Caco-2 (cell line): ENCODE measurements at places on chromosomes 2 and 18. TPM values are rescaled to one million over a fixed set of nuclear protein-coding genes. Genes with fewer than 3 reads are reported as not detected.

GRCh38 chr2:168528016-168528415 lies 71.9 kb downstream of the CERS6 start:
- H3K27me3 ChIP-seq = no peaks in the 10 kb centered on the region
- no peak overlapping the region for H3K4me3 ChIP-seq
- no peaks in the 10 kb centered on the region; the same call in 1 of the 2 replicates for H3K36me3 ChIP-seq
- H3K27ac ChIP-seq = no peak overlapping the region
- peaks cover 16% of the 10 kb centered on the region; the same call in 1 of the 2 replicates for H3K4me1 ChIP-seq

DNA sequence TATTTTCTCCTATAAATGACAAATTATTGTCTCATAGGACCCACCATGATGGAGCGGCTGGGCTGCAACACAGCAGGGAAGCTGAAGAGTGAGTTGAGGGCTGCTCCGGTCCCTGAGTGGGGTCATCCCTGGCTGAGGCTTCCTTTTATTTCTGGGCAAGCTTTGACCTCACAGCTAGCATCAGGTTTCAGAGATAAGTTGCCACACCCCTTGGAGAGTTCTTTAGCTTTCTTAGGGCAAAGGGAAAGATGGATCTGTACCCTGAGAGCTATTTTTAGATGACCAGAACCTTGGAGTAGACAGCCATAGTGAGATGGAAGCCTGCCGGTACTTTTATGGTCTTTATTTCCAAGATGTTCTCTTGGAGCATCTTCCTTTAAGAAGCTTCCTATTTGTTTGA lies 11.5 kb downstream of the MYL1 start:
- no peaks in the 10 kb centered on the region for H3K27me3 ChIP-seq
- no peaks in the 10 kb centered on the region for H3K4me1 ChIP-seq
- H3K36me3 ChIP-seq = no peaks in the 10 kb centered on the region
- no peak for DNase-seq
- no peak overlapping the region for H3K27ac ChIP-seq
- H3K4me3 ChIP-seq = no peak overlapping the region

Gene LIMS1
- 67.2 and 75.2 TPM in 2 replicates for total RNA-seq

DNA sequence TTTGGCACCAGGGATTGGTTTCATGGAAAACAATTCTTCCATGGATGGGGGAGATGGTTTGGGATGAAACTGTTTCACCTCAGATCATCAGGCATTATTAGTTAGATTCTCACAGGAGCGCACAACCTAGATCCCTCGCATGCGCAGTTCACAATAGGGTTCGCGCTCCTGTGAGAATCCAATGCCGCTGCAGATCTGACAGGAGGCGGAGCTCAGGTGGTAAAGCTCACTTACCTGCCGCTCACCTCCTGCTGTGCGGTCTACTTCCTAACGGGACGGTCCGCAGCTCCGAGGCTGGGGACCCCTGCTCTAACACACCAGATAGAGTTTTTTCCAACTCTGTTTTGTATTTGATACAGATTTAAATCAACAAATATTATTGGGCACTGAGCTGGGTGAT lies 286.5 kb downstream of the MTX2 start:
- H3K4me1 ChIP-seq = 0 out of 2 replicates have a peak, but pooled peaks cover 4% of the 10 kb centered on the region
- H3K4me3 ChIP-seq = no peak overlapping the region
- DNase-seq = peak; percentile 39
- H3K27ac ChIP-seq = no peak overlapping the region
- no peaks in the 10 kb centered on the region for H3K36me3 ChIP-seq

- H3K4me1 ChIP-seq = peaks cover 18% of the 10 kb centered on the region
- no peak overlapping the region for H3K4me3 ChIP-seq
- no peak for DNase-seq
- no peaks in the 10 kb centered on the region for H3K36me3 ChIP-seq
- no peaks in the 10 kb centered on the region for H3K27me3 ChIP-seq
- no peak overlapping the region for H3K27ac ChIP-seq
Observed at GRCh38 chr18:2312440-2312839, 258.9 kb downstream of the METTL4 start.

GRCh38 chr18:13831864-13832508 lies 8.0 kb downstream of the MC5R start:
- DNase-seq = peak; percentile 32
- no peak overlapping the region for H3K27ac ChIP-seq

Gene MSGN1
- not detected in 2 replicates for total RNA-seq

Gene LIMS3
- total RNA-seq = 2.5 and 4.0 TPM in 2 replicates

DNA sequence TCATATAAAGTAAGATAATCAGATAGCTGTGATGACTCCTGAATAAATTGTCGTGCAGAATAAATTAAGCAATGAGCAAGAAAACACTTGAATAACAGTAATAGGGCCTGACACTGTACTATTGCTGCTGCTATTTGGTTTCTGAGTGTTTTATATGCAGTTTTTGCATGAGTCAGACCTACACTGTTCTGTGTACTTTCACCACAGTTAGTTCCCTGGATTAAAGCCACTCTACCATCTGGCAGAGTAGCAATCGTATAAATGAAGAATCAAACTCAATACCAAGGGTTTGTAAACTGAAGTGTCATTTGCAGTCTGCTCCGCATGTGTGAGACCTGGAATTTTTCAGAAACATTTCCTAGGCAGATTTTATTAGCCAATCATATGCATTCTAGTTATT lies 398.6 kb upstream of the CDH7 start:
- no peaks in the 10 kb centered on the region for H3K27me3 ChIP-seq
- no peaks in the 10 kb centered on the region for H3K36me3 ChIP-seq
- no peak for DNase-seq
- no peak overlapping the region for H3K4me3 ChIP-seq
- no peaks in the 10 kb centered on the region for H3K4me1 ChIP-seq

GRCh38 chr2:81672516-81672915 lies 1368.0 kb upstream of the LRRTM1 start:
- H3K4me1 ChIP-seq = no peaks in the 10 kb centered on the region
- no peak for DNase-seq
- H3K27ac ChIP-seq = no peak overlapping the region
- no peaks in the 10 kb centered on the region for H3K27me3 ChIP-seq
- H3K4me3 ChIP-seq = no peak overlapping the region
- no peaks in the 10 kb centered on the region for H3K36me3 ChIP-seq

GRCh38 chr2:61898810-61899209 lies 6.7 kb upstream of the COMMD1 start:
- no peaks in the 10 kb centered on the region for H3K27me3 ChIP-seq
- no peak overlapping the region for H3K4me3 ChIP-seq
- no peak for DNase-seq
- no peak overlapping the region for H3K27ac ChIP-seq
- H3K36me3 ChIP-seq = no peaks in the 10 kb centered on the region
- no peaks in the 10 kb centered on the region for H3K4me1 ChIP-seq
